Stimulated activated CD8-positive, alpha-beta memory T cell treated with anti-CD3 and anti-CD28 coated beads, Interleukin-15, amount 100 ng/mL, for 24 hours (primary cell): ENCODE measurements at places on chromosomes 13 and 19.

- DNase-seq = no peak
These were observed 37.1 kb downstream of the PCCA start for GRCh38 chr13:100125946-100126345.

DNA sequence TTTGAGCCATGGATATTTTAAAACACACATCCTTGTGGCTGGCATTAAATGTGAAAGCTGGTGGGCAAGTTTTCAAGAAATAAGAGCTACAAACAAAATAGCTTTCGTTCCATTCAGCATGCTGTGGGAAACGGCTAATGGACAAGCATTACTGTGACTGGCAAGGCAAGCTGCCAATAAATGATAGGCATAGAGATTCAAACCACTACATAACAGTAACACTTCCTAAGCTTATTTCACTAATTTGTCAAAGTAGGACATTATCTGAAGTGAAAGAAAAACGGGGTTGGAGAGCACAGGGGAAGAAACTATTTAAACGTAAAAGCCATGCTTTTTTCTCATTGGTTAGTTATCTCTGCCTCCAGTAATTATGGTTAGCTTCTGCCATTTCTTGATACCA lies 26.0 kb downstream of the OBI1 start:
- no peak for DNase-seq

GRCh38 chr13:93953841-93954240 lies 525.6 kb downstream of the DCT start:
- DNase-seq = no peak

DNA sequence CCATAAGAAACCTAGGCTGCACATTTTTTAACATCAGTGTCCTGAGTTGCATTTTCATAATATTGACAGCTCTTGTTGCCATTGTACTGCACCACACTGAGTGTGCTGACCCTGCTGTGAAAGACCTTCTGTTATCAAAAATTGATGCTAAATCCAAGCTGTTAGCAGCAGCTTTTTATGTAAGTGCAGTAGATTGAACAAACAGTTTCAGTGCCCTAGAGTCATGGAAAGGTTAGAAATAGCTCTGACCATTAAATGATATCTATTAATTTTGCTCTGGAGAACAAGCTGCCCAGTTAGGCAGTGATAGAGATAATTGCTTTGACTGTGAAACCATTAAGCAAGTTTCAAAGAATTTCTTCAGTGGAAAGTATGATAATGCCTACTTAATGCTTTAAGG lies 1289.2 kb upstream of the PCDH20 start:
- no peak for DNase-seq

DNA sequence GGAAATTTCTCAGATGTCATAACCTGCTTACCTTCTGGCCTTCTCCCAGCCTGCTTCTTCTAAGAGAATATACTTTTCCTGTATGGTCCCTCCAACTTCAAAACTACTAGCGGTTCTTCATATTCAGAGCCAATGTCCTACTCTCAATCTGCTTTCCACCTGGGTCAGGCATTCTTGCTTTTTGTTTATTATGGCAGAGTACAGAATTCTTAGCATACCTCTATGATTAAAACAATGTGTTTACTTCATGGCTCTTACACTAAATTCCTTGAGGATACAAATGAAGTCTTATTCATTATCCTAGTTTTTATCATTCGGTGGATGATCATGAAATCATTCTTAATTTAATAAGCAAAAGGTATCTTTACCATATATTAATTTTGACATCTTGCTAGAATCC lies 484.2 kb upstream of the SLITRK1 start:
- DNase-seq = no peak

- DNase-seq = no peak
These were observed 8.0 kb upstream of the PDE4C start for GRCh38 chr19:18234194-18234593.

DNA sequence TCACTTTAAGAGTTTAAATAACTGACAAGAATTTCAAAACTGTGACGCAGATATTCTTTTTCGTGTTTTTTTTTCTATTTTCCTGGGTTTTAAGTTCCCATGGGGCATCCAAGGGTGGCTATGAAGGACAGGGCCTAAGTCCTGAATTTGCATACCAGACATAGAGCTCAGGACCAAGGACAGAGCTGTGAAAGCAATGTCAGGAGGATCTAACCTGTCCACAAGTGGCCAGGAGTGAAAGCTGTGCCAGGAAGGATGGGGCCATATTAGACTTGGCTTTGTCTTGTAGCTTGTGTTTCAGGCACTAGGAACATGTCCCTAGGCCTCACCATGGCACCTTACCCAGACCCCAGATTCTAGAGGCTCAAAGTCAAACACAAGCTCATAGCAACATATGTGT lies 289.4 kb upstream of the MIR17HG start:
- no peak for DNase-seq

GRCh38 chr19:8512115-8512967 lies 1.6 kb downstream of the ZNF414 start:
- no peak for DNase-seq

- no peak for DNase-seq
These were observed 19.1 kb upstream of the CCNP start for GRCh38 chr19:40245506-40246128.

DNA sequence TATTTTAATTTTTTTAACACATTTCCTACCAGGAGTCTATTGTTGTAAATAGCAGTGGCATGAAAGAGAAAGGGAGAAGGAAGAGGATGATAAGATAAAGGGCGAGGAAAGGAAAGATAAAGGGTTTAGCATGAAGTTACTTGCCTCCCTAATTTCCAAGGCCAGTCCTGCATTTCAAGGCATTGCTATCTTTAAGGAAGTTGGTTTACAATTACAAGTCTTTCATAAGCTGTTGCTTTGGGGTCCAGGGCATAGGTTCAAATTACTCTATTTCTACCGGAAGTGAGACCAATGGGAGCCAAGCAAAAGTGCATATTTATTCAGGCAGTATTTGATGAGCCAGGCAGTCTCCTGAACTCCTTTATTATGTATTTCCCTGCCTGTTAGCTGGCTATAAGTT lies 27.7 kb upstream of the UBL3 start:
- no peak for DNase-seq

DNA sequence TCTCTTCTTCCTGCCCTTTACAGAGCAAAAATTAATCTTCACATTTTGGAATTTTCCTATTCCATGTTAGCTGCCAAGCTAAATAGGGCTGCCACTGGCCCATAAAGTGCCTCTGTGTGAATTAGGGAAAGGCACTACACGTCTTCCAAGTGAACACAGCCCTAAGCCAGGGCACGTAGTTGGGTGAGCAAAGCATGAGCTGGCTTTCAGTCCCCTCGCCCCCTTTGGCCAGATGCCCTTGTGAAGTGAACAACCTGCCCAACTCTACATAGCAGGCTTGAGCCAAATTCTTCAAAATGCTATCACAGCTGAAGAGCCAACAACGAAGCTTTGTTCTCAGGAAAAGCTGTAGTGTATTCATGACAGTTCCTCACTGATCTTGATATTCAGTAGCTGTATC lies 213.1 kb downstream of the OXGR1 start:
- no peak for DNase-seq

- no peak for DNase-seq
These were observed 221.3 kb upstream of the TRPC4 start for GRCh38 chr13:38090913-38091312.

GRCh38 chr13:78524936-78525335 lies 78.4 kb downstream of the POU4F1 start:
- DNase-seq = no peak
